ENCODE measurements at places on chromosomes 7 and 10.
A peak's percentile ranks its signal among the peaks of the same experiment; 100 is the strongest.

- peak; percentile 68 for DNase-seq
These were observed 51.6 kb downstream of the PRLHR start for GRCh38 chr10:118543714-118544400.

DNA sequence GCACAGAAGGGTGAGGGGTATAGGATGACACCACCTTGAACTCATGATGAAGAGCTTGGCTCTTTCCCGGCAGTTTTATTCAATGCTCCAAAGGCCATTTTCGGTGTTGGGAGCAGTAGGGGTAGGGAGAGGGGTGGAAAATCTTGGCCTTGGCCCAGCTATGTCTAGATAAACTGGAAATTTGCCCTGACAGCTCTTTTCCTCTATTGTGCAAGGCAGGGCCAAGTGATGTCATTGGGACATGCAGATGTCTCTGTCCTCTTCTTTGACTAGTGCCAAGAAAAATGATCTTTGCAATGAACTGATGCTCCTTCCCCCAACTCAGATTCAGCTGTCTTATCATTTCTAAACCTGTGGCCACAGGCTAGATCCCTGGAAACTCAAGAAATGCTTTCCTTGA is 27.7 kb upstream of the PRKCQ start:
- no peak for DNase-seq

DNA sequence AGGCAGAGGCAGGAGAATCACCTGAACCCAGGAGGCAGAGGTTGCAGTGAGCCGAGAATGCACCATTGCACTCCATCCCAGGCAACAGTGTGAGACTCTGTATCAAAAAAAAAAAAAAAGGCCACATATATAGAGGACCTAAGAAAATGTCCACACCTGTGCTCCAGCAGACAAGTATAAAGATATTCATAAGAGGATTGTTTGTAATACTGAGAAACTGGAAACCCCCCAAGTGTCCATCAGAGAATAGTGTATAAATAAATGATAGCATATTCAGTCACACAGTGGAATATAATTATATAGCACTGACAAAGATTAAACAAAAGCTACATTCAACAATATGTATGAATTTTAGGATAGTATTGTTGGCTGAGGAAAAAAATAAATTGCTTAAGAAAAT is 1050.6 kb downstream of the GRM8 start:
- no peak for DNase-seq

GRCh38 chr7:122884186-122884585 is 2.1 kb downstream of the CADPS2 start:
- no peak for DNase-seq

GRCh38 chr10:49109669-49110340 is 5.5 kb downstream of the VSTM4 start:
- DNase-seq: peak; percentile 95

- DNase-seq: no peak
These were observed 18.5 kb upstream of the DLX6 start for GRCh38 chr7:96986901-96987300.

DNA sequence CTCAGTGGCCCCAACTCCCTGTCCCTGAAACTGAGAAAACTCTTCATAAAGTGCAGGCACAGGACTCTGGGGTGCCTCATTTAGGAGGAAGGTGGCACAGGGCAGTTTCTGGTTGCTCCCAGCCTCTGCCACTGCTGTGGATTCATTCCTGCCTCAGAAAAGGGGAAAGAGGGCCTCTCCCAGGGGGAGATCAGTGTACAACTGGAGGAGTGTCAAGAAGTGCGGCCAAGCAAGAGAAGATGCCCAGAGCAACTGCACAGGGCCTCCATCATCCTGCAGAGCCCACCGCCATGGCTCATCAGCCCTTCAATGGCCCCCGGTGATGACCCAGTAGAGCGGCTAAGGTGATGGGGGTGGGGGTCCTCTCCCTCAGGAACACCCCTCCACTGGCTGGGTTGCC is 150.3 kb downstream of the PLXNA4 start:
- no peak for DNase-seq

GRCh38 chr7:153393666-153394065 is 634.1 kb downstream of the ACTR3B start:
- no peak for DNase-seq

- DNase-seq: no peak
These were observed 99.4 kb downstream of the PARD3 start for GRCh38 chr10:34715511-34716187.

- DNase-seq: no peak
These were observed 35.9 kb downstream of the APBB1IP start for GRCh38 chr10:26474026-26474425.

Data from SJCRH30 (cell line).